ENCODE measurements at places on chromosomes 12 and 14.

DNA sequence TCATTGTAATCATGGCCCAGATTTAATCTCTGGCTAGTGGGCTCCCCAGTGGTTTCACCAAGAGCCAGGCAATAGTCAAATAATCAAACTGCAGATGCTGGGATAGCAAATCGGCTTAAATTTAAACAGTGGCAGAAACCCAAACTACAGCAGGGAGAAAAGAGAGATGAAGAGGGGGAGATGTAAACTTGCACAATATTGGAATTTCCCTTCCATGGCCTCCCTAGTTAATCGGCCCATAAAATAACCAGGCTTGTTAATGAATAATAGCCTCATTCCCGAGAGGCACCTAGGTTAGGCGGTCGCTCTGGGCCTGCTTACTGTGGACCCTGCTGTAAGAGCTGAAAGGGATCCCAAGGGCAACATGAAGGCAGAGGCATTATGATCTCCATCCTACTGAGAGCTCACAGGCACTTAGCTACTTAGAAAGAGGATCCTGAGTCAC is 116.2 kb downstream of the NUAK1 start:
- DNase-seq, result no peak

DNA sequence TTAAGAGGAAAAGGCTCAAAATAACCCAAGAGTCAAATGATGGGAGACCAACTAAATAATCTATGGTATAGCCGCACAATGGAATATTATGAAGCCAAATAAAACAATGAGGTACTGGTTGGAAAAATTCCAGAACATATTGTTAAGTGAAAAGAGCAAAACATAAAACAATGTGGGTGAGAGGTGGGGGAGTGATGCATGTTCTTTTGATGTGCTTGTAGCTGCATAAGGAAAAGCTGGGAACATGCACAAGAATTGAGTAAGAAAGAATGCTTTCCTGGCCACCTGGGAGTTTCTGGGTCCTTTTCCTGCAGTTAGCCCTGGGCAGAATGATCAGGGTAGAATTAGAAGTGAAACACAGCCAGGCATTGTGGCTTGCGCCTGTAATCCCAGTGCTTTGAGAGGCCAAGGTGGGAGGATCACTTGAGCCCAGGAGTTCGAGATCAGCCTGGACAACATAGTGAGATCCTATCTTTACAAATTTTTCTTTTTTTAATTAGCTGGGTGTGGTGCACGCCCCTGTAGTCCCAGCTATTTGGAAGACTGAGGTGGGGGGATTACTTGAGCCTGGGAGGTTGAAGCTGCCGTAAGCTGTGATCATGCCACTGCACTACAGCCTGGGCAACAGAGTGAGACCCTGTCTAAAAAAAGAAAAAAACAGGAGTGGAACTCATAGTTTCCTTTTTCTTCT is 7.9 kb downstream of the ABCB9 start:
- DNase-seq, result no peak

DNA sequence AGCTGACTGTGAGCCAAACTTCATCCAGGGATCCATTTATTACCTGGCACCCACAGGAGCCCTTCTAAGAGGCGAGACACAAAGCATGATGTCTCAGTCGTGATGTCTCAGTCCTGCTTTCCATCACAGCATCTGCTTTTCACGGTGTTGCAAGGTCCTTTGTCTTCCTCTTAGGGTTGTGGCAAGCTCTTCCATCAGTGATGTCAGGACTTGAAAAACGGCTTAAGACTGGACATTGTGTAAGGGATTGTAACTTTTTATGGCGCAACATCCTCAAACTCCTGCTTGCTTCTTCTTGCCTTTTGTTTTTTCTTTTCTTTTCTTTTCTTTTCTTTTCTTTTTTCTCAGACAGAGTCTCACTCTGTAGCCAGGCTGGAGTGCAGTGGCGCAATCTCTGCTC is 586.5 kb upstream of the TMEM132C start:
- DNase-seq, result no peak

DNA sequence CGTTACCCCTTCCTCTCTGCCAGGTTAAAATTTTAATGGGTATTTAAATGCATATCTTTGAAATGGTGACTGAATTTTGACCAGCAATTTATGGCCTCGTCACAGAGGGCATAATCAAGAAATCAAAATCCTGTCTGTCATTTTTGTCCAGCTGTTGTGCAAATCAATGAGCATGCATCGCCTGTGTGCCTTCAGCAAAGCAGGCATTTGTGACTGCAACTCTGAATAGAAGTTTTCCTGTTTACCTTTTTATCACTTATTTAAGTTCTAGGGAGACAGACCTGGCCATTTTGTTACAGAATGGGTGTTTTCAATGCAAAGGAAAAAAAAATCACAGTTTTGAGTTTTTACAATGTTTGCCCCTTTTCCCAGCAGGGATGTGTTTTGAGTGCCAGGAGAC is 107.4 kb downstream of the PPM1A start:
- DNase-seq, result no peak

DNA sequence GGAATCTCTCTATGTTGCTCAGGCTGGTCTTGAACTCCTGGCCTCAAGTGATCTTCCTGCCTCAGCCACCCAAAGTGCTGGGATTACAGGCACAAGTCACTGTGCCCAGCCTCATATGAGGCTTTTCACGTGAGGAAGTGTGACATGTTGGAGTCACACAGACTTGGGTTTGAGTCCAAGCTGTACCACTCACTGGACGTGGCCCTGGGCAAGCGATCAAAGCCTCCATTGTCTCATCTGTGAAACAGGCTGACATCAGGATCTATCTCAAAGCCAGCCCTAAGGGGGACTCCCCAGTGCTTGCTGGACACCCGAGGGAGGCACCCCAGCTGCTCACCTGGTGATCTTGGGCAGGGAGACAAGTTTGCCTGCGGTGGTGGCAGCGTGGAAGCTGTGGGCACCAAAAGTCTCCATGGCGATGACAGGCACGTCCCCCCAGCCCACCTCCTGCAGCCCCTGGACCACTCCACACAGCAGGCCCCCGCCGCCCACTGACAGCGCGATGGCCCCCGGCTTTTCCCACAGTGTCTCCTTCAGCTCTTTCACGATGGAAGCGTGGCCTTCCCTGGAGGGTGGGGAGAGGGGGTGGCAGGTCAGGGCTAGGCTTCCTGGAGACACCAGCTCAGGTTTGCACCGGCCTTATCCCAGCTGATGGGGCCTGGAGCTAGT is 6.7 kb downstream of the SDS start:
- DNase-seq, result no peak

GRCh38 chr12:108587826-108588225 is 10.1 kb downstream of the TMEM119 start:
- no peak for DNase-seq

- no peak for DNase-seq
Observed at GRCh38 chr14:59358784-59359183, 106.4 kb downstream of the GPR135 start.

- DNase-seq, result no peak
Observed at GRCh38 chr14:103423050-103423461, 37.8 kb downstream of the MARK3 start.

DNA sequence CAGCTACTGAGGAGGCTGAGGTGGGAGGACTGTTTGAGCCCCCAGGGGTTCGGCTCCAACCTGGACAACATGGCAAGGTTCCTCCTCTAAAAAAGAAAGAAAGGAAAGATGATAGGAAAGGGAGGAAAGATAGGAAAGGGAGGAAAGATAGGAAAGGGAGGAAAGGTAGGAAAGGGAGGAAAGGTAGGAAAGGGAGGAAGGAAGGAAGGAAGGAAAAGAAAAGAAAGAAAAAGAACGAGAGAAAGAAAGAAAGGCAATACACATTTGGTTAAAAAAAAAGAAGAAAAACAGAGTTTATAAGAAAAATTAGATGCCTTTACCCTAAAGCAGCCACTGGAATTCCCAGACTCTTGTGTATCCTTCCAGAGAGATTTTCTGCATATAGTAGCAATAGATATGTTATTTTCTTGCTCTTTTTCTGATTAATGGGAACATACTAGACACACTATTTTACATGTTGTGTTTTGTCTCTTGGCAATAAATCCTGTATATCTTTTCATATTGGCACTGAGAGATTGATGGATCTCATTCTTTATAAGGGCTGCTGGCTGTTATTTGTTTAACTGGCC is 12.2 kb downstream of the HNF1A start:
- no peak for DNase-seq

- DNase-seq, result no peak
Observed at GRCh38 chr14:94328196-94328595, 5.1 kb upstream of the SERPINA6 start.

DNA sequence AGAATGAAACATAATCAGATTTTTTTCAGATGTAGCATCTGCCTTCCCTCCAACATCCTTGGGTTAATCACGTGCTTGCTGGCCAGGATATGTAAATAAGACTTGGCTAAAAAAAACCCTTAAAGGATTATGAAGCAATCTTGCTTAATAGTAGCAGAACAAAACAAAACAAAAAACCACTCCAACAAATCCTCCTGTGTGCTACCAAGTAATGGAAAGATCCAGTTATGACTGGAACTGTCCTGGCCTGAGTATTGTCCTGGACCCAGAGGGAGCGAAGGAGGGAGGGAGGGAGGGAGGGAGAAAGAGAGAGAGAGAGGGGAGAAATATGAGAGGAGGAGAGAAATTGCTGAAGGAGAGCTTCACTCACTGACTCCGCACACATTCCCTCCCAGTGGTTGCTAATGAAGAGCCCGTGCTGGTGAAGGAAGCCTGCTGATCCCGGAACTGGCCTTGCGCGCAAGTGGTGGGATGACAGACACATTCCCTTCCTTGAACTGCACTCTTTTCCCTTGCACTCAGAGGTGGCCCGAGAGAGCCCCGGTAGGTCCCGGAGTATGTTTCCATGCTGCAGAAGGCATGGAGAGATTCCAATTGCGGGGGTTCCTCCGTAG is 57.2 kb downstream of the HMGA2 start:
- no peak for DNase-seq

GRCh38 chr14:105458571-105458970 is 16.1 kb upstream of the CRIP2 start:
- no peak for DNase-seq

DNA sequence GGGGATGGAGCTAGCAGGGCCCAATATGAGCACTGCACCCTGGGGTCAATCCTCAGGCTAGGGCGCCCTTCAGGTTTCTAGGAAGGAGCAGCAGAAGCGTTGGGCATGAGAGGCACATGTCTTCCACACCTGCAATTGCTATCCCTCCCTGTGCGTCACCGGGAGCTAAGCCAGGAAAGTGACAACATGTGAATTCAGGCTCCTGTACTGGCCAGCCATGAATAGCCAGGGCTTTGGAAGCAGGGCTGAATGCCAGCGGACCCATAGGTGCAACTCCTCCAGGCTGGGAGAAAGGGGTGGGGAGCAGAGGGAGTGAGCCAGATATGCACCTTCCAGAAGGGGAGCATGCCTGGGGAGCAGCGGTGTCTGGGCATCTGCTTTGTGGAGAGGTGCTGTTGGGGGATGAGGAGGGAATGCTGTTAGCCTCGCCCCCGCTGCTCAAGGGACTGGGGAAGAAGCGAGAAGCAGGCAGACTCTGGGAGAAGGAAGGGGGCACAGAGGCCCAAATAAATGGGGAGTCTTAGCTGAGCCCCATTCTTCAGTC is 6.1 kb downstream of the HOXC5 start:
- no peak for DNase-seq

DNA sequence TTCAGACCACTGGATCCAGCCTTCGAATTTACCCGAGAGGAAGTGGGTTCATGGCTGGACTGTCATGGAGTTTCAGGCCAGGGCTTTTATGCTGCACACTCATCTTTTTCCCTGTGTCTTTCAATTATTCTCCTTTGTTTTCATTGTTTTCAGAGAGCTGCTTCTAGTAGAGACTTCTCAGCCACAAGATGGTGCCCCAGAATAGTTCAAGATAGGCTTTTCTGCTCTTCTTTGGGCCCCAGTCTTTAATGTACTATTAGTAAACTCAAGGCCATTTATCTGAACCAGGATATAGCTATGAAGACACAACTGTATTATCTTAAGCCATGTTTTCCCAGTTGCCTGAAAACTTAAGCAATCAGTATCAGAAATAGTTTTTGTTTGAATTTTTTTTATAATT is 30.4 kb upstream of the PSMA6 start:
- DNase-seq, result no peak

- no peak for DNase-seq
Observed at GRCh38 chr12:42617622-42618021, 28.1 kb upstream of the PRICKLE1 start.

- no peak for DNase-seq
Observed at GRCh38 chr12:21940549-21941505, at the start of gene ABCC9. Gene ABCC9 (minus strand): TSS chr12:21941426. CDS start chr12:21936674, 4,752 bp downstream.

- no peak for DNase-seq
Observed at GRCh38 chr12:46942579-46942978, 116.8 kb upstream of the SLC38A4 start.

DNA sequence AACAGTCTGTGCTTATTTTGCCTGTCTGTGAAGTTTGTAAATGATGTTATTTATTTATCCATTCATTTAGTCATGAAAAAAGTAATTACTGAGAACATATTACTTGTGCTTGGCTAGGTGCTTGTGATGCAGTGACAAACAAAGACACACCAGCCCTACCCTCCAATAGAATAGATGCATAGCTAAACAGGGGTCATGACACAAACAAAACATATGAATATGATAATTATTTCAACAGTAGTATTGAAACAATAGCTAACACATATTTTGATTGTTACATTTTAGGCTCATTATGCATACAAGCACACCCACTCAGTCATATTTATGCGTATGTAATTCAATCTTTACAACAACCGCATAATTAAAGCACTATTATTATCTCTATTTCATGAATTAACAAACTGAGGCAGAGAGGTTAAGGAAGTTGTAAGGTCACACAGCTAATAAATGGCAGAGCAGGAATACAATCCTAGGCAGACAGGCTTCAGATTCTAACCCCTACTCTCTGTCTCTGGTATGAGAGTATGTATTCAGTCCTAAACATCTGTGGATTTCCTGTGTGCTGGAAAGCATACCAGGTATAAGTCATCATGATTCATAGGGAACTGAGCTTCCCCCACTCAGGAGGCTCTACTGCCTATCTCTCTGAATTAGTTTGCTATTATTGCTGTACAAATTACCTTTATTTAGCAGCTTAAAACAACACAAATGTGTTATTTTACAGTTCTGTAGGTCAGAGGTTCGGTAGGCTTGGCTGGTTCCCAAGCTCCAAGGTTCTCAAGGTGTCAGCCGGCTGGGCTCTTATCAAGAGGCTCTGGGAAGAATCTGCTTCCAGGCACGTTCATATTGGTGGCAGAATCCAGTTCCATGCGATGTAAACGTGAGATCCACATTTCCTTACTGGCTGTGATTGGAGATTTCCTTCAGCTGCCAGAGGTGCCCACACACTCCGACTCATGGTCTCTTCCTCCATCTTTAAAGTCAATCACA is 509.4 kb downstream of the GALC start:
- DNase-seq, result no peak

- no peak for DNase-seq
Observed at GRCh38 chr14:51095854-51096823, 1.2 kb upstream of the TRIM9 start.
